Activated T-cell treated with anti-CD3 and anti-CD28 coated beads, Interleukin-2, amount 50 U/mL, for 24 hours (primary cell): ENCODE measurements at places on chromosomes 11 and 22.

DNA sequence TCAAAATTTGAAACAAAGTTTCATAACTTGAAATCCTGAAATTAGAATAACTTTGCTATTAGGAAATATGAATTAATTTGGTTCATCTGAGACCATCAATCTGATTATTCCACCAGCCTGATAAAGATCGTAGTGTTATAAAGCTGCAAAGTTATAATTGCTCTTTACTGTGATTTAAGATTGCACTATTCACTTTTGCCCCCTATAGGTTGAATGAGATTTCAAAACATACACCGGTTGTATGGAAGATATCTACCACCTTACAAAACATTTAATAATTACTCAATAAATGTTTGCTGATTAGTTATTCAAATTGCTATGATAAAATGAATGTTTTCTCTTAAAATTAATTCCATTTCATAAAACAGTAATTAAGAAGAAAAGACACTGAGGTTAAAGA is 26.1 kb downstream of the APIP start:
- no peak for DNase-seq

DNA sequence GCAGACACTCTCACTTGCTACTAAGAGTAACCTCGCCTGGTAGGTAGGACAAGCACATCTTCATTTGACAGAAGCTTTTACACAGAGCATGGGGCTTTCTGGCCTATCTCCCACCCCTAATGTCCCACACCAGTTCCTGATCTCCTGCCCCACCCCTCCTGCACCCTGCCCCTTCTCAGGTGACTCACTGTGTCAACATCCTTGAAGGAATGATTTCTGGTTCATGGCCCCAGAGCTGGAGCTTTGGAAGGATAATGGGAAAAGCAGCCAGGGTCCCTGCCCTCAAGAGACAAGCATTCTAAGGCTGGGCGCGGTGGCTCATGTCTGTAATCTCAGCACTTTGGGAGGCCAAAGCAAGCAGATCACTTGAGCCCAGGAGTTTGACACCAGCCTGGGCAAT is 47.2 kb downstream of the LRFN4 start:
- DNase-seq: no peak

- DNase-seq: no peak
These were observed 73.6 kb upstream of the SUSD2 start for GRCh38 chr22:24107661-24108060.

GRCh38 chr22:23196165-23196564 is 15.9 kb downstream of the BCR start:
- no peak for DNase-seq
